NK-92 treated with Interleukin-12 subunit alpha and Interleukin-12 subunit beta, amount 100 ng/mL, for 24 hours (cell line): ENCODE measurements at places on chromosomes 16 and 17.

DNA sequence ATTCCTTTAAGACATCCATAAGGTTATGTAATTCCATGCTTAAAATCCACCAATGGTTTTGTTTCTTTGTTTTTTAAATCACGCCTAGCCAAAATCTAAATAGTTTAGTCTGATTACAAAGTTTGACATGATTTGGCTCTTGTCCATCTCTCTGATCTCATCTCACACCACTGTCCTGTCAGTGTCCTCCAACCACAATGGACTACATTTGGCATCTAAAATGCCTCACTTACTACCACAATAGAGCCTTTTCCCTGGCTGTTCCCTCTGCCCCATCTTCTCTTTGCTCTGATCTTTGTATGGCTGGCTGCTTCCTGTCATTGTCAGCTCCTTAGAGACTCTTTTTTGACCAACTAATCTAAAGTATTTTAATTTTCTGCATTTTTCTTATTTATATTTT, 157.2 kb downstream of the MYO1D start:
- no peak for DNase-seq

DNA sequence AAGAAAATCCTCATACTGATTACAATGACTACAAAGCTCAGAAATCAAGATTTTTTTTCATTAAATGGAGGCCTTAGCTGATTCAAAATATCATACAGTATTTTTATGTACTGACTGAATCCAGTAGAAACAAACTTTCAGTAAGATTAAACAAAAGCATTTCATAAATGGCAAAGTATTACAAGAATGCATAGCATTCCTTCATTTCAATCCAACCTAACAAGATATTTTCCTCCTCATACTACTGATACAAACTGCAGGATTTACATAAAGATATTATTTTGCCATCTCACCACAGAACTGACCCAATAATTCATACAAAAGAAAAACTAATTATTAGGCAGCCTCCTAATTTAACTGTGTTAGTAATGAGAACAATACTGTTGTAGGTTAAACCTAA, 6.2 kb upstream of the KANSL1 start:
- no peak for DNase-seq

- DNase-seq = no peak
Measured at GRCh38 chr16:24829153-24829552, 16.6 kb upstream of the SLC5A11 start.

- no peak for DNase-seq
Measured at GRCh38 chr16:11670171-11671131, 2.2 kb downstream of the SNN start.

DNA sequence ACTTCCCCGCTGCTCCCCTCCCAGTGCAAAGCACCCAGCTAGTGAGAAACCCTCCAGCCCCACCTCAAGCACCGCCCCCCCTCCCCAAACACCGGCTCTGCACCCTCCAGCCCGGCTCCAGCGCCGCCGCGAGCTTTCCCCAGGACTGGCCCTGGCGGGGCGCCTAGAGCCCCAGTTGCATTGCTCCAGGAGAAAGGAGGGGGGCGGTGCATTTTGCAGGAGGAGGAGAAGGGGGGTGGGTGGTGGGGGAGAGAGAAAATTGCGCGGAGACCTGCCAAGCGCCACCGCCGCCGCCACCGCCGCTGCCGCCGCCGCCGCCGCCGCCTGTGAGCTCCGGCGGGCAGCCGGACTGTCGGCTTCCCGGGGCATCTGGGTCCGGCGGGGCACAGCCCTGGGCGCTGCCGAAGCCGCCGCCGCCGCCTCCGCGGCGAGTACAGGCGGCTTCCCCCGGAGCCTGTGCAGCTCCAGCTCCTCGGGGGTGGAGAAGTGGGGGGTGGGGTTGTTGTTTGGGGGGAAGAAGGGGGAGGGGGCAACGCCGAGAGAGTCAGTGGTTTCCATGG, 333 bp upstream of the NOG start:
- DNase-seq = no peak

DNA sequence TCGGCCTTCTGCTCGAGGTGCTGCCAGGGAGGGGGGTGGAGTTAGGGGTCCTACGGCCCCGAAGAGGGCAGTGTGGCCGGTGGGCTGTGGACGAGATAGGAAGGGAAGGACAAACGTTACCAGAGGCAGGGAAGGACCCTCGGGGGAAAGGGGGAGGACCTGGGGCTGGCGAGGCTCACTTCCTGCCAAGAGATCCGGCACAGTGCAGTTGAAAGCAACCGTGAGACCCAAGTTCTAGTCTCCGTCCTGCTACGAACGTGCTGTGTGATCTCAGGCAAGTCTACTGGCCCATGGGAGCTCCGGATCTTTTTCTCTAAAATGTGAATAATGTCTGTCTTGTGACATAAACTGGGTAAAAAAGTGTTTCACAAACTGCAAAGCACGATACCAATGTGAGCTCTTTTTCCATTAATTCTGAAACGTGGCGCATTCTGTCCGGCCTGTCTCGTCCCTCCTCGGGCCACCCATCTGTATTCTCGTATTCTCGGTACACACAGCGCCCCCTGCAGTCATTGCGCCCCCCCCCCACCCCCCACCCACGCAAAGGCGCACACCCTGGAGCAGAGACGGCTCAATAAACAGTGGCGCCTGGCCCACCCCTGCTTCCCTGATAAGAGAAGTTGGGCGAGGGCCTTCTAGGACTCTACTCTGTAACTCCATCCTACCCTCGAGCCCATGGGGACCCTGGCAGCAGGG, 8.8 kb downstream of the CYGB start:
- no peak for DNase-seq

- peak; percentile 9 for DNase-seq
Measured at GRCh38 chr16:55035029-55035428, 104.4 kb downstream of the IRX5 start.

DNA sequence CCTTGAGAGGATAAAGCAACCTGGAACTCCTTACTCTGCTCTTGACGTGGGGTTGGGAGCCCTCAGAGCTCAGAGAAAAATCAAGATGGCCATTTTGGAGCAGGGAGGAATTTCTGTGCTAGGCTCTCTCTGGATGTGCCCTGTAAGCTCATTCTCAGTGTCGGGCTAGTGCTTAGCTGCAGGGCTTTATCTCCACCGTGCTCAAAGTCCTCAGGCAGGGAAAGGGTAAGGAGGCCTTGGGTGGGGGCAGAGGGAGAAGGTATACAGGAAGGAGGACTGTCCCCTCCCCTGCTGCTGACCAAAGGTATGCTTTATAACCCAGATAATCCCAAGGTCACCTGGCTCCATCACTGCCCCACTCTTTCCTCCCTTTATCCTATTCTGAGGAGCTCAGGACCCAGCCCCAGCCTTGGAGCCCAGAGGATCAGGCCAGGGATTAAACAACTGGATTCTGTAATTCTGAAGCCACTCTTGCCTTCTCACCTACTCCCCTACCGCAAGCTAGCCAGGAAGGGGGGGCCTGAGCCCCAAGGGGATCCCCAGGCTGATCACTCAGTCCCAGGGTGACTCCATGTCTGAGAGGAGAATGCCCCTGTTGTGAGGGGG, 1.1 kb downstream of the DHRS11 start:
- DNase-seq = no peak

GRCh38 chr16:80932708-80933095, 74.0 kb downstream of the CMC2 start:
- DNase-seq = no peak

- no peak for DNase-seq
Measured at GRCh38 chr17:76659928-76660655, 16.5 kb upstream of the ST6GALNAC1 start.

GRCh38 chr16:27390151-27390550, 11.8 kb upstream of the IL21R start:
- no peak for DNase-seq

- no peak for DNase-seq
Measured at GRCh38 chr17:49696233-49696761, 11.5 kb downstream of the SLC35B1 start.

DNA sequence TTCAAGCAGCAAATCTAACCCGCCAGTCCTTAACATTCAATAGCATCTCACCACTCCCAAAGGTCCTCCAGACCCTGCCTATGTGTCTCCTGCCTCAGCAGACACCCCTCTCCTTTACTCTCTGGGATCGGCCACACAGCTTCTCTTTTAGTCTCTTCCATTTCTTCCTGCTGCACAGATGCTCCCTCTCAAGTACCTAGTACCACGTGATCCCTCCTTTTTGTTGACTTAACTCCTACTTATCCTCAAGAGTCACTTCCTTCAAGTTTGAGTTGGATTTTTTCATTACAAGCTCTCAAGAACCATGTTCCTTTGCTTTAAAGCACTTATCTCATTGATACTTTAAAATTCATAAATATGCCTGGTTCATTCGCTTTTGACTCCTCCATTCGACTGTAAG, 24.9 kb downstream of the AMFR start:
- DNase-seq = no peak

DNA sequence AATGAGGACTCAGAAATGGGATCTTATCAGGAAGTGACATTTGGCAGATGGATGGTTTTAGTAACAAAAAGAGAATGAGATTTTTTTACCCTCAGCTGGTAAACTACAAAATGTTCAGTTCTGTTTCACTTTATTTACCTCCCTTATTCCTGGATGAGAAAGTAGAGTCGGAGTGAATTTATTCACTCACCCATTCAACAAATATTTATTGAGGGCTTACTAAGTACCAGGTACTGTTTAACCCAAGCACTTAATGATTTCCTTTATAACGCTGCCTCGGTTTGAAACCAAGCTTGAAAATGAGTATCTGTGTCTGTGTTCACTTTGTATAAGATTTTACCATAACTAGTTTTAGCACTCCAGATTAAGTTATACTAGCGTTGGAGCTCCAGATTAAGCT, 38.1 kb downstream of the CDRT15 start:
- no peak for DNase-seq

DNA sequence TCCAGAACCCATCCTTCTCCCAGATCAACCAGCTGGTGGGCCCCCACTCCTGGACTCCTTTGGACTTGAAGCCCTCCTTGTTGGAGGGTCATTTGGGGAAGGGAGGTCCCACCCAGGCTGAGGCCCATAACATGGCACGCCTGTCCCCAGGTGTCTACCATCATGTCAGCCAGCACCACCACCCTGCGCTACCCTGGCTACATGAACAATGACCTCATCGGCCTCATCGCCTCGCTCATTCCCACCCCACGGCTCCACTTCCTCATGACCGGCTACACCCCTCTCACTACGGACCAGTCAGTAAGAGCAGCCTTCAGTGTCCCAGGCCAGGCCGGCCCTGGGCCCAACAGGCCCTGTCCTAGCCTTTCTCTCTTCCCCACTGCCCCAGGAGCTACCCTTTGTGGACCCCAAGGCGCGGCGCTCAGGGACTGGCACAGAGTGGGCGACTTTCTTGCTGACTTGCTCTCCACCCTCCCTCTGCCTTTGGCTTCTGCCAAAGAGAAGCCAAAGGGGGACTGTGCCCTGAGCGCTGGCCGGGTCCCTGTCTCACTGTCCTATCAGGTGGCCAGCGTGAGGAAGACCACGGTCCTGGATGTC, 4.3 kb downstream of the TUBG1 start:
- DNase-seq = no peak

GRCh38 chr17:66275651-66276050, 26.8 kb upstream of the PRKCA start:
- DNase-seq = no peak

GRCh38 chr17:67647482-67647881, 70.3 kb upstream of the NOL11 start:
- DNase-seq = peak; percentile 63

DNA sequence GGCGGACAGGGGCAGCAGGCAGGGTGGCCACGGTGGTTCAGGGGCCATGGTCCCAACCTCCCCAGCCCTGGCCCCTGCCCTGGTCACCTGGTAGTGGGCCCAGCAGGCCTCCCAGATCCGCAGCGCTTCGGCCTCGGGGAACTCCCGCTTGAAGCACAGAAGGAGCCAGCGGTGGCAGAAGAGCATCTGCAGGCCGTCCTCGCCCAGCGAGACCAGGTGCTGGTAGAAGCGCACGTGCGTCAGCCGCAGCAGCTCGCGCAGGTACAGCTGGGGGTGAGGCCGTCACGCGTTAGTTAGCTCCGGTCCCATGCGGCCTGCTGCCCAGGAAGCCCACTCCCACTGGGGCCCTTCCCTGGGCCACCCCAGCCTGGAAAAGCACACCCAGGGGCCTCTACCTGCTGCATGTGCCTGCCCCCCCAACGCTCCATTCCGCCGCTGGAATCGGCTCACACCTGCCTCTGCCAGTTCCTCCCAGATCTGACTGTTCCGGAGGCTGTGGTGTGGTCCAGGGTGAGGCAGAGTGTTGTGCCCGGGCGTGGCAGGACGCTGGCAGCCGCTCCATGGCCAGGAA, 90.8 kb downstream of the TBC1D16 start:
- DNase-seq = no peak

- no peak for DNase-seq
Measured at GRCh38 chr17:10729334-10730193, at the start of gene TMEM220. Gene TMEM220, minus strand, starts transcription at chr17:10730023. Its CDS starts 172 bp downstream, at chr17:10729851.

- DNase-seq = no peak
Measured at GRCh38 chr17:16929035-16929680, 42.8 kb downstream of the TNFRSF13B start.

- no peak for DNase-seq
Measured at GRCh38 chr17:82942166-82943130, 102.6 kb upstream of the ZNF750 start.

DNA sequence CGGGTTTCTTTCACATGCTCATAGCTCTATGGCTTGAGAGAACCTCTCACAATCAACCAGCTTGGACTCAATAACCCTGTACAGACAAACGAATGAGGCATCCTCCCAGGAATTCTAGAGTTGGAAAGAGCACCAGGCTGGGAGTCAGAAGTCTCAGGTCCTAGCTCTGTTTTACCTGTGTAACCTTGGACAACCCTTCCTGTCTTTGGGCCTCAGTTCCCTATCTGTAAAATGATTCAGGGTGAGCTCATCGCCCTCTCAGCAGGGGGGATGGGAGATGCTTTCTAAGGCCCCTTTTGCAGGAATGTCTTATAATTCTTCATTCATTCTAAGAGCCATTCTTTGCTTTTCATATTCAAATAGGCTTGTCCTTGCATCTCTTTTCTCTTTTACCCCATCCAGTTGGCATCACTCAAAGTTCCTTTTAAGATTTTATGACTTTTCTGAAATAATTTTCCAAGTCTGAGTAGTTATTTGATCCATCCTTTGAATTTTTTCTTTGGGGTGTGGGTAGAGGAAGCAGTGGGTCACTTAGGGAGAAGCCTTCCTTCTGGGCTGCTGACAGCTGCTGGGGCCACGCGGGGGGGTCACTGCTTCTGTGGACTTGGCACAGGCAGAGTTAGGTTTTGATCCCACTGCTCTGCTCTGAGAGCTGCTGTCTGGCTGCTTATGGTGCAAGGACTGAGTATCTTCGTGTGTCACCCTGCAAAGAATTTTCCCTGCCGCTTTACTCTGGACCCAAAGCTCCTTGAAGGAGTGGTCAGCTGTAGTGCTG, 102.7 kb downstream of the UTP18 start:
- no peak for DNase-seq

GRCh38 chr17:67068999-67069398, 24.6 kb downstream of the CACNG1 start:
- no peak for DNase-seq
